ENCODE measurements at places on chromosomes 6 and 20.

DNA sequence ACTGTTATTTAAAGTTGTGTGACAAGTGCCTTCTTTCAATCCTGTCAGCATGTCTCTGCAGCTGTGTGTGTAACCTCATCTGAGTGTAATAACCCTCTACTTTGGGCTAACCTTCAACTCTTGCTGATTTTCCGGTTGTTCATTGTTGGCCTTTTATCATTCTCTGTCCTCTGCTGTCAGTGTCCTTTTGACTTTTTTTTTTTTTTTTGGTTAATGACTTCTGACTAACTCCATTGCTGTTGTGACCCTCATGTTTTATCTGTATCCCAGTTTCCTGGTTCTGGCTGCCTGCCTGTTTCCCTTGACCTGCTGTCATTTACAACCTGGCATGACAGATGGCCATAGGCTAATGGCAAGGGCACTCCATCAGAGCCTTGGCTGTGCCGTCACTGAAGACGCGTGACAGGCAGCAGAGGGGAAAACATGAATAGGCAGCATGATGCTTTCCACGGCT is 145.7 kb upstream of the MAN1A1 start:
- DNase-seq = no peak

GRCh38 chr20:24339210-24339641 is 130.2 kb upstream of the SYNDIG1 start:
- DNase-seq = no peak

GRCh38 chr6:24214984-24215383 is 89.0 kb downstream of the NRSN1 start:
- DNase-seq = no peak

GRCh38 chr6:25278914-25279747 is at the start of gene CARMIL1:
Gene CARMIL1, plus strand, starts transcription at chr6:25279374. Its CDS starts 422 bp downstream, at chr6:25279796.
- DNase-seq = peak; percentile 50

DNA sequence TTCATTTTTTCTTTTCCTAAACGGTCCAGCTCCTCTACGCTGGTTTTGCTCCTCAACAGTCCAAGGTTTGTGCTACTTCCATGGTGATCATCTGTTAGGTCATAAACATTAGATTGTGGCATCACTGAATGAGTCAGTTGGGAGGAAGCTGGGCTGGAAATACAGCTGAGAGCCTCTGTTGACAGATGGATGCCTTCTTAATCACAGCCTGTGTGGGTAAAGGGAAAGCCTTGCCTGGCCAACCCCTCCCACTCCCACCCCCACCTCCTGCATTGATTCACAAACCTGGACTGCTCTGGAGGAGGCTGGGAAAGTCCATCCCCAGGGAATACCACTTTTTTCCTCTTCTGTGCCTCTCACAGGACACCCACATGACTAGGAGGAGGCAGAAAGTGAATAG is 180.6 kb upstream of the CCN2 start:
- DNase-seq = no peak

DNA sequence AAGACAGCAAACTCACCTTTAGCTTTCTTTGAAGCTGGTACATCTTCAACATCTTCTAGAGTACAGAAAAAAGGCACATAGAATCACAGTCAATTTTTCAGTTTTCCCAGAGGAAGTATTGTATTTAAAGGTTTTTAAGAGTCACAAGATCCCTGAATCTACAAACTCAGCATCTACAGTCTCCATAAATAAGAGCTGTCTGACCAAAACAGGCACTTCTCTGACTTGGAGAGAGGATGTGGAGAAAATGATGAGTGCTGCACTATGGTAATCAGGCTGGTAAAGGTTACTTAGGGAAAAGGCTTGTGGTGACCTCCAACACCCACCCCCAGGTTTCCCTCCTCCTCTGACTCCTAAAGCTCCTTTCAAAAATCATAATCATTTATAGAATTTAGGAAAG is 228.0 kb downstream of the CLVS2 start:
- DNase-seq = no peak

GRCh38 chr6:143959927-143960326 is 48.1 kb downstream of the PLAGL1 start:
- DNase-seq = no peak

DNA sequence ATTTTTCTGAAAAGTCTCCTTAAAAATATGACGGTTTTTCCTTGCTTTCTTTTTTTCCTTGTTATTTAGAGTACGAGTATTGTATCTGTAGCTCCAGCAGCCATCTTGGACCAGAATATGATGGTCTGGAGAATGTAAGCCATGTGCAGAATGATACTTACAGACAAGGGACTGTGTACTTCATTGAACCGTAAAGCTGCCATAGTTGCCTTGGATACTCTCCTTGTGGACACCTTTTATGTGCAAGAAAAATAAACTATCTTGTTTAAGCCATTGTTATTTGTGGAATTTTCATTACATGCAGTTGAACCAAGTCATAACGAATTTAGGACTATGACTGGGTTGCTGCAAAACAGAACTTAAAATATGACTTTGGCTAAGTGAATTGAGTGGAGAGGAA is 485.8 kb upstream of the CITED2 start:
- no peak for DNase-seq

DNA sequence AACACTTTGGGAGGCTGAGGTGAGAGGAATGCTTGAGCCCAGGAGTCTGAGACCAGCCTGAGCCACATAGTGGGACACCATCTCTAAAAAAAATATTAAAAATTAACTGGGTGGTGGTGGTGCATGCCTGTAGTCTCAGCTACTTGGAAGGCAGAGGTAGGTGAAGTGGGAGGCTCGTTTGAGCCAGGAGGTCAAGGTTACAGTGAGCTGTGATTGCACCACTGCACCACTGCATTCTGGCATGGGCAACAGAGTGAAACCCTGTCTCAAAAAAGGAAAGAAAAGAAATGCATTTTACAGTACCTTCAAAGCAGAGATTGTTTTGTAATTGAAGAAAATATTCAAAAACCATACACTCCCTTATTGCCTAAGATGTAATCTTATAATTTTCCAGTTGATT is 6.5 kb downstream of the OCSTAMP start:
- DNase-seq = no peak

DNA sequence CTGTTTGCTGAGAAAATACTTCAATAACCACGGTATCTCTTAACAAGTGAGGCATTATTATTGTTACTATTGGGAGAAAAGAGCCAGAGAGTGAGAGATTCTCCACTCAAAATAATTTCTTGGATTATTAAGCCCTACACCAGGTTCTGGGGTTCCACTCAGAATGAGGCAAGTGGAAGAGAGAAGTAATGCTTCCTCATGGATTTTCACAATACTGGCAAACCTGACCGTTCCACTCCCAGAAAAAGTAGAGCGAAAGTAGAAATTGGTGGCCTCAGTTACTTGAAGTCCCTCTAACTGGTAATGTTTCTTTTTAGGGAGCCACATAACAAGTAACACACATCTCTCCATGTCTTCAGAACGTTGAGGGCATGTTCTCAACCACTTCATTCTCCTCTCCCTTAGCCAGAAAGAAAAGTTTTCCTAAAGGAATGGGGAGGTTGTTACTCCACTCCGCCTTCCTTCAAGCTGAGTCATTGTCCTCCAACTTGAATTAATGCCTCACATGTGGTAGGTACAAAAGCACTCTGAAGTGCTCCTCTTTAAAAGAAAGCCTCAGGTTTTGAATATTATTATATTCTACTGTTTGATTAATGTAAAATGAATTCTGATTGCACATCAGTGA is 1.9 kb downstream of the BAG2 start:
- no peak for DNase-seq

DNA sequence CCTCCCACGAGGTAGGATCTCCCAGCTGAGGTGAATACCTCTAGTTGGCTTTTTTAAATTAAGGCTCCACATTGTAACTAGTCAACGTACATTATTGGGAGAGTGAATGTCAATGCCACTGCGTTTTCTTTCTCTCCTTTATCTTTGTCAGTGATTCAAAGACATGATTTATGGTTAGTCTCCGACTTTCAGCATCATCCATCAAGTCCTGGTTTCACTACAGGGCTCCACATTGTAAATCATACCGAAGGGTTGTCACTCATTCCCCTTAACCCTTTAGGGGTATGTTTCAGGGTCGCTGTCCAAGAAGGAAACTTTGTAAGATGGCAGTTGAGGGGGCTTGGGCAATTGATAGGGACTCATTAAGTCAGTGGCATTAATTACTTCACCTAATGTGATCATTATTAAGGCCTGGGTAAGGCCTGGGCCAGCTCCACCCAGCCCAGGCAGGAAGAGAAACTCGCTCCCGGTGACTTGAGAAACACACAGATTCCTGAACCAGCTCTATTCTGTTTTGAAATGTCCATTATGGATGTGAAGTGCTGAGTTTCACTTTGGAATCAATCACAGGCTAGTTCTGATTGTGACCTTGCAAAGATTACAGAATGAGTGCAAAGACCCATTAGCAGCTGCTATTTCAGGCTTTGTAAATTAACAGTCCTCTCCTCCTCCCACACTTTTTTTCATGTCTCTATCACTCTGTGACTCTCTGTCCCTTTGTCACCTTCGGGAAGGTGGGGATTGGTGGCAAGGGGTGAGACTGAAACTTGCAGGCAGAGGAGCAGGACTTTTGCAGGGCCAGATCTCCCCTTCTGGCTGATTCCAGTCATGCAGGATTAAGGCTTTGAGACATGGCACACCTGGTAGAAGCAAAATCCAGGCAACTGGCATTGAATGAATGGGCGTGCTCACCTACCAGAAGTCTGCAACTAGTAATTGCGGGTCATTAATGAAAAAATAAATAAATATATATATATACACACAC is 222.4 kb downstream of the TSHZ2 start:
- no peak for DNase-seq

DNA sequence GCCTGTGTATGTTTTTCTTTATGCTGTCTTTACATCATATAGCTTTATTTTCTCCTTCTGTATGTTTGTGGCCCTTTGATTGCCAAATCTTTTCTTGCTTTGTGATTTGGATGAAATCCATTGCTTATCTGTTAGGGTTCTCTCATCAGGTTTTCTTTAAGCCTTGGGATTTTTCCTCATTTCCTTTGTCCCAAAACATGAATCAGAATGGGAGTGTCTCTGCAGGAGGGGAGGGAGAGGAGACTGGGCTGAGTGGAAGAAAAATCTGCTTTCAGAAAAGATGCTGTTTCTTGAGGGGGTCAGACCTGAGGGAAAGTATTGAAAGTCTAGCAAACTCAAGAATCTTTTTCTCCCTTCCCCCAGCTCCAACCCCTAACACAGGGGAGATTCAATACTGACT is 758.0 kb upstream of the MMS22L start:
- DNase-seq = no peak

DNA sequence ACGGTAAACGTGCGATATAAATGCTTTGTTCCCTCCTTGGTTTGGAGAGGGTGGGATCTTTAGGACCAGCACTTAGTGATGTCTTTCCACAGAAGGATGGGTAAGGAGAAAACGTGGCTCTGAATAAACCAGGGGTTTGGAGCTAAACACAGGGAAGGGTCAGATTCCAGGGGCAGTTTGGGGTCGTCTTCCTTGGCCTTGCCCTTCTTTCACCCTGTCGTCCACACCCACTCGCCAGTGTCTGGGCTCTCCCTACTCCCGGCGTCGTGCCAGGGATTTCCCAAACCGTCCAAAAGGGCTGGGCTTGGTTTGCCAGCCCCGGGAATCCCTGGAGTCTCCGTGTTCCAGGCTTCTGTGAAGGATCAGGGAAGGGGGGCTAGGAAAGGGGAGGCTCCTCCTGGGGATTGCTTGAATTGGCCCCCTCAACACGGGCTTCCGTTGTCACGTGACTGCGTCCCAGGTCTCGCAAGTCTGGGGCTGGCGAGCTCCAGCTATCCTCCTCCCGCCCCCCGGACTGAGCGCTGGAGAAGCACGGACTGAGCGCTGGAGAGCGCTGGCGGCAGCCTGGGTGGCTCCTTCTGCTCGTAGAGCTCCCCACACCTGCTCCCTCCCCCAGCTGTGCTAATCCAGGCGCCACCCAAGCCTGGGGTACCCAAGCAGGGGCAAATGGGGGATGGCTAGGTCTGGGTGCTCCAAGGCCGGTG is 9.4 kb upstream of the ARMC12 start:
- DNase-seq = peak; percentile 87

DNA sequence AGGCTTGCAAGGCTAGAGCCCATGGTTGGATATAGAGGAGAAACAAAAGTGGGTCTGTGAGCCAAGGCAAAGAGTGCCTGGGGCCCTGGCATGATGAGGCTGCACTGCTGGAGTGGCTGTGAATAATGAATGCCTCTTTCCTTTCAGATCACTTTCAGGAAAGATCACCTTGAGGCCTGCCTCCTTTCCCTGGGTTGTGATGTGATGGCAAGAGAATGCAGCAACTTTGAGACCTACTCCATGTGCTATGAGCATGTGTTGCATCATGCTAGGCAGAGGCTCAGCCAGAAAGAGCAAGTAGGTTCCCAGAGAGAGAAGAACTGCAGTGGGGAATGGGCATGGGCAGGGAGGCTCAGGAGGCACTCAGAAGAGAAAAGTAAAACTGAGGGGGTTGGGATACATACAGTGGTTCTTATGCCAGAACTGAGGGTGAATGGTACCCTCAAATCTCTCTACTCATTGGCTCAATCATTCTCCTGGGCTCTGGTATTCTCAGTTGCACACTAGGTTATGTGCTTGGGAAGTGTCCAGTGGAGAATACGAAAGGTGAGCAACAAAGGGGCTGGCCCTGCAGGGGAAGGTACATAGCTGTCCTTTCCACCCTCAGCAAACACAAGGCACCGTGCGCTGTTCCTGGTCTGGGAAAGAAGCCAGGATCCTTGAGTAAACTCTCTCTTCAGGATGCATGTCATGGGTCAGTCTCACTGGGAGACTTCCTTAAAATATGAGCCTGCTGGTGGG is 45.9 kb downstream of the CD164 start:
- DNase-seq = no peak

- no peak for DNase-seq
Observed at GRCh38 chr6:155890409-155890808, 434.8 kb upstream of the NOX3 start.

GRCh38 chr6:56003616-56004015 is 128.2 kb upstream of the BMP5 start:
- no peak for DNase-seq

DNA sequence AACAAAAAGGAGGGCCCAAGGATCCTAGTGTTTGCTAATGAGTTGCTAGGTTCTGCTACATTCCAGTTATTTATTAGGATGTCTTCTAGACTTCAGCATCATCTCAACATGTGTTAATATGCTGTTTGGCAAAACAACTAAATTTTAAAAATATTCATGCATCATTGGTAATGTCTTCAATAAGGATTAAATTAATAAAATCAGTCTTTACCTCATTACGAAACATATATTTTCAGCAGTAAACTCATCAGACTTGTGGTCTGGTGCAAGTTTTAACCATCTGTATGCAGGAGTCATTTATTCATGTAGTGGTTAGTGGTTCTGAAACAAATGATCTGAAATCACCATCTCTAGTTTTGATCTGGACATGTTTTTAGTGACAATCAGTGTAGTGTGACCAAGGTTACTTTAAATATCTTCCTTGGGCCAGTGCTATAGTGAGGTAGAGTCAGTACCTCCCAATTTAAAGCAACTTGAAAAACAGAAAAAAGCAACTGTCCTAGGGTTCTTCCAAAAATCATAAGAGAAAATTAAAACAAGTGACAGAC is 85.0 kb upstream of the KCNK16 start:
- DNase-seq = no peak

DNA sequence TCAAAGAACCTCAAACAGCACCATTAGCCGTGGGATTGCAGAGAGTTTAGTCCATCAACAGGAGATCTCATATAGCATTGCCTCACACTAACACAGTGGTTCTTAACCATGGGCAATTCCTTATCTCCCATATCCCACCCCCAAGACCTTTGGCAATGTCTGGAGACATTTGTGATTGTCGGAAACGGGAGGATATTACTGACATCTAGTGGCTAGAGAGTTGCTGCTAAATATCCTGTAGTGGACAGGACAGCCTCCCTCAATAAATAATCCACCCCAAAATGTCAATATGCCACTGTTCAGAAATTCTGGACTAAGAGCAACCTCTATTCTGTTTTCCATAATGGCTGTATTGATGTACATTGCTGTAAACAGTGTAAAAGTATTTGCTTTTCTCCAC is 210.1 kb upstream of the CCN2 start:
- no peak for DNase-seq

All from nucleus accumbens (tissue), 56 donors.